ENCODE measurements at places on chromosomes 2 and 18.
A peak's percentile ranks its signal among the peaks of the same experiment; 100 is the strongest.

GRCh38 chr2:114219456-114219855 is 223.0 kb upstream of the DPP10 start:
- DNase-seq, result no peak

GRCh38 chr2:17107151-17107550 is 411.1 kb downstream of the RAD51AP2 start:
- DNase-seq, result no peak

GRCh38 chr2:169343202-169343601 is 19.1 kb downstream of the LRP2 start:
- DNase-seq, result no peak

DNA sequence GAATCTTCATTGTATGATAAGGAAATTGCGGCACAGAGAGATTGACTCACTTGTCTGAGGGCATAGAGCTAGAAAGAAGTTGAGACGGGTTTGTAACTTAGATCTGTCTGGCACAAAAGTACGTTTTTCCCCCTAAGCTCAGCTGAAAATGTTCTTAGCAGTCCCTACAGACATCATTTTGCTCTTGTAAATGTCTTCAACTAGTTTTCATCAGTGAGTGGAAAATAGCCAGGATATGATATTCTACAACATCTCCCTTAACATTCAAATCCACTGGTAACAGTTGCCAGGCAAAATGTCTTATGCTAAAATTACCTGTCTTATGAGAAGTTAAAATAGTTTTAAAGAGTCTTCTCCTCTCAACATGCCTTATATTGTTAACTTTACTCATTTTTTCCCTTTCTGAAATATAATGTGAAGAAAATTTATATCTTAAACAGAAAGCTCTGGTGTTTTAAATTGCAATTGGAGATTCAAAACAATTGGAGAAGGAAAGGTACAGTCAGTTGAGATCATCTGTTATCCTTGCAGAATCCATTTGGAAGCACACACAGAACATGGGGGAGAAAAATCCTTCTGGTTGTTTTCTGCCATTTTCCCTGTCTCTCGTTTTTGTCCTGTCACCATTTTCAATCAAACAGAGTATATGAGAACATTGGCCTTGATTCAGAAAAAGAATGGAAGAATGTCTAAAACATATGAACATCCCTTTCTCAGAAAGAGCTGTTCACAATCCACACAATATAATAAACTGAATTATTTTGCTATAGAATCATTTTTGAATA is 255.0 kb downstream of the TRIB2 start:
- no peak for DNase-seq

DNA sequence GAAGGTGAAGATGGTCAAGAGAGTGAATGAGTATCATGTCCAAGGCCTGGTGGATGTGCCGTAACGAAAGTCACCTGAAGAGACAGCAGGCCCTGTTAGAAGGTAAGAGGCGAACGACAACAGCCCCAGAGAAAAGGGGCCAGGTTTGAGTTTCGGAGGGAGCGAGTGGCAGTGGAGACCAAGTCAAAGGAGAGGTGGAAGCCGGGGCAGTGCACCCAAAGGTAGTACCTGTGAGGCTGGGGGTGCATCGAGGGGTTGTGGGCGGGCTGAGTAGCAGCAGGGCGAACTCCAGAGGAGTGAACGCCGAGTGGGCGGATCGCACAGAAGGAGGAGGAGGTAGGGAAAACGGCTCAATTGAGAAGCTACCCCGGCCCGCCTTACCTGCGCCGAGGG is 358 bp downstream of the USP37 start:
- DNase-seq, result peak; percentile 31

GRCh38 chr2:218698885-218699284 is 11.8 kb upstream of the TTLL4 start:
- DNase-seq, result no peak

DNA sequence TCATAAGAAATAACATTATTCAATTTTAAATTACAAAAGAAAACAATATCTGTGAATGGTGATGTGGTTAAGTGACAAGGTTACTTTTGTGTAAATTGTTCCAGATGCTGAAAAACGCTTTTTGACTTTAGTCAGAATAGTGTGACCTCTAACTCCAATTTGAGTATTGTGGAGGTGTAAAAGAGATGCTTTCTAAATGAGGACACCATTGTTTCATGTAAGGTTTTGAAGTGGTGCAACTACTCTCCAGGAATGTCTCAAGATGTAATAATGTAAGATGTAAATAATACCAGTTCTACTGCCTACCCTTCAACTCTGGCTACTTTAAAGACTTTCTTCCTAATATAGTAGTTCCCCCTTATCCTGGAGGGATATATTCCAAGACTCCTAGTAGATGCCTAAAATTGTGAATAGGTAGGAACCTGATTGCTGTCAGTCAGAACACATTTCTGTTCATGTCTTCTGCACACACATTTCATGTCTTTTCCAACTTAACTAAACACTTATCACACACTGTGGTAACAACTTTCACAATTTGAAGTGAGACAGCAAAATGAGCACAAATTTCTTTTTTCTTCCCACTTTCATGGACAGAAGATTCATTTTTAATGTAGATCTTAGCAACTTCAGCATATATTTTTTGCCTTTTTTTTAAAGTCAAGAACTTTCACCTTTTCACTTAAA is 39.1 kb upstream of the PPP1R1C start:
- DNase-seq, result no peak

GRCh38 chr18:79468119-79468789 is 72.5 kb downstream of the NFATC1 start:
- no peak for DNase-seq

DNA sequence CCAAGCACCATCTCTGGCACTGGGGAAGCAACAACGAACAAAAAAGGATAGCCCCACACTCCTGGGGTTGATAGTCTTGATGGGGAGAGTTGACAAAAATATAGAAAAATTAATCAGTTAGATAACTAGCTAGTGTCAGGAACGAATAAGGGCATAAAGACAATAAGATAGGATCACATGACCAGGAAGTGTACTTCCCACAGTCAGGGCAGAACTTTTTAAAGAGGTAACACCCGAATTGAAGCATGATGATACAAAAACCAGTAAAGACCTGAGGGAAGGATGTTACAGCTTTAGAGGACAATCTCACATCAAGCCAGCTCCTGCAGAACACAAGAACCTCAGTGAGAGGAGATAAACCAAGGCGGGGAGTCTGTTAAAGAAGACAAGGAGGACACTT is 295.4 kb upstream of the CRIM1 start:
- DNase-seq, result no peak

DNA sequence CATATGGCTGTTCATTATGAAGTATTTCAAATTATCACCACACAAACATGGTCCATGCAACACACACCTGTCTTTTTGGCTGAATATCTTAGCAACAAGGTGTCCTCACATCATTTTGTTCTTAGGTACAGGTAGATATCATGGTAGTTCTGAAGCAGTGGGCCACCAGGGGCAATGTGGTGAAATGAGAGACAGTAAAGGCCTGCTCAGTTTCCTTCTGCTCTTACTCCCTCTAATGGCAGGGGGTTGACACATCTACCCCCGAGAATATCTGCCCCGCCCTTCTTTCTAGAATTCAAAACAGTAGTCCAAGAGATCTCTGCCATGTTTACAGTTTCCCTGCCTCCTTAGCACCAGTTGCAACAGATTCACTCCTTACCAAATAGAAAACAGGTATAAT is 147.0 kb upstream of the KLHL14 start:
- no peak for DNase-seq

DNA sequence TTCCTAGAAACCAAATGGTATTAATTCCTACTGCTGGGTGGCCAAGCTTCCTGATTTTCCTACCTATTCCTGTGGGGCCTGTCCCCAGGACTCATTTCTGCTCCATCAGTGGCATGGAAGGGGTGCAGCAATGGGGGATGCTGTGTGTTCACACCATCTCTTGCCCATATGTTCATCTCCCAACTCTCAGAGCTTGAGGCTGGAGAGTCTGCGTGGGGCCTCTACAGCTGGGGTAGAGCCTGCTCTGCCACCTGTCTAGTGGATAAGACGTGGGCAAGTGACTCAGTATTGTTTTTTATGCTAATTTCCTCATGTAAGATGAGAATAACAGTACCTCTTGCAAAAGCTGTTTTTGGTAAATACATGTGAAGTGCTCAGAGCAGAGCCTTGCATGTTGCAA is 149.8 kb downstream of the ACTR3 start:
- no peak for DNase-seq

- DNase-seq, result no peak
These were observed 306.9 kb downstream of the BCL11A start for GRCh38 chr2:60246583-60246982.

GRCh38 chr18:63472380-63472779 is 4.4 kb upstream of the SERPINB5 start:
- no peak for DNase-seq

GRCh38 chr2:112996635-112997034 is 8.6 kb upstream of the IL36A start:
- DNase-seq, result no peak

DNA sequence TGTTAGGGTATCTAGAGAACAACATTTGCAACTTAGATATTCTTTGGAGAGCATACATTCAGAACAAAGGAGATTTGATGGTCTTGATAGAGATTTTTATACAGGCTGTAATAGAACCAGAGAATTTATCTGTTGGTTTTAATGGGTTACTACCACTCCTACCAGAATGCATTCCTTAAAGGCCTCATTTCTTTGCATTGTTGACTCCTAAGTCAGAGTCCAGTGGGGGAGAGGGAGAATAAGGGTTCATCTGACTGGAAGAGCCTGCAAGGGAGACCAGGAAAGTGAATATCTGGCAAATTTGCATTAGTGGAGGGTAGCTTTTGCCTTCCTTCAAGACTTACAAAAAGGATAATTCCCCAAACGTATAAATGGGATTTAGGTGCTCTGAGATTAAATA is 29.7 kb downstream of the AGPS start:
- no peak for DNase-seq

DNA sequence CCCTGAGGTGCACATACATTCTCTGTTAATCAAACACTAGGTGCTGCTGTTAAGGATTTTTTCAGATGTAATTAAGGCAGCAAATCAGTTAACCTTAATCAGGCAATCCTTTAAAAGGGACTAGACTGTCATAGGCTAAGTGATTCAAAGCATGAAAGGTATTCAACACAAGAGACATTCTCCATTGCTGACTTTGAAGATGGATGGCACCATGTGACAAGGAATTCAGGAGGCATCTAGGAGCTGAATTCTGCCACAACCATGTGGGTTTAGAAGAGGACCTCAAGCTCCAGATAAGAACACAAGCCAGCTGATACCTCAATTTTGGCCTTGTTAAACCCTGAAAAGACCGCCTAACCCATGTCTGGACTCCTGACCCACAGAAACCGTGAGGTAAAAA is 84.0 kb downstream of the SMAD2 start:
- DNase-seq, result no peak

DNA sequence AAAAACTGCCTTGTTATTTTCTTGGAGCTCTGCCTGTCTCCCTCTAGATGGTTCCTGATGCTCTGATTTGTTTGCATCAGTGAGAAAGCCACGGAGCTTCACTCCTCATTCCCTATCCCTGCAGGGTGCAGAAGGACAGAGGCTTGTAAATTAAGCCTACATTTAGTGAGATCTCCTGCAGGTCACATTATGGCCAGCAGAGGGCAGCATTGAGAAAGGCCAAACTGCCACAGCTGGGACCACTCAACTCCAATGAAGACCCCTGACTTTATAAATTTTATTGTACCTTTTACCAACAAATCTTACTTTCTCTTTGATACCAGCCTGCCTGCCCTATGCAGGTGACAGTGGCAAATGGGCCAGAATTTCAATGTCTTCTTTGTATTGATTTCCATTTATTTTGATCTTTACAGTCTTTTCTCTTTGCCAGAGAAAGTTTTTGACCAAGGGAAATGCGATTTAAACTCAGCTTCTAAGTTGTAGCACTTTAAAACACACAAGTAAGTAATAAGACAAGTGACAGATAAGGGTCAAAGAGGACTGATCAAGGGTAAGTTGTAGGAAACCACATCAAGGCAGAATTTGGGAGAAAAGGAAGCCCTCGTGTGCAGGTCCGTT is 1029.1 kb upstream of the KLHL29 start:
- DNase-seq, result no peak

DNA sequence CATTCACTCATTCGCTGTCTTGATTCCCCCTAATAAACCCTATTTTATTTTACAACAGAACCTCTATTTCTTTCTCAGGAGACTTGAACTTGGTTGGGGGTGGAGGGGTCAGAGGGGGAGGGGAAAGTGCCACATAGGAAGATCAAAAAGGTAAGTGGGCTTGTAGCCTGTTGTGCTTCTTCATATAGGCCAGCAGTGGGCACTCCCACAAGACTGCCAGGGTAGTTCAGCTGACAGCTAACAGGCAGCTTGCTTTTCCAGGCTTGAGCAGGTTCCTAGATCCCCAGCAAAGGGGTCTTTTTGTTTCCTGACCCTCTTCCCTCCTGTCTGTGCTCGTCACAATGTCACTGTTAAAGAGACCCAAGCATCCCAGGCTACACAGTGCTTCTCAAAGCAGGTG is 829 bp upstream of the KIAA2012 start:
- no peak for DNase-seq

- no peak for DNase-seq
These were observed 67.8 kb upstream of the ARL4C start for GRCh38 chr2:234564699-234565098.

All from NCI-H1048 (cell line).